ENCODE measurements at places on chromosomes 1 and 21. TPM values are rescaled to one million over a fixed set of nuclear protein-coding genes. Genes with fewer than 3 reads are reported as not detected.

Gene HSD3B1
- total RNA-seq, result not detected

Gene LCE1E
- not detected for total RNA-seq

Gene OR2T11
- total RNA-seq, result not detected

Gene CDKN2C
- total RNA-seq, result 16.7 TPM

Gene STMN1
- total RNA-seq, result 248 TPM

Gene GFI1
- total RNA-seq, result 0.15 TPM

Gene DDR2
- 271 TPM for total RNA-seq

Gene APCS
- total RNA-seq, result not detected

Gene PLXNA2
- 1.9 TPM for total RNA-seq

Gene TMEM35B
- 39.0 TPM for total RNA-seq

Gene GRIK1
- not detected for total RNA-seq

Gene GBP6
- 0.15 TPM for total RNA-seq

Gene CLCNKA
- under 0.01 TPM for total RNA-seq

Gene BMP8A
- total RNA-seq, result not detected
